ENCODE measurements at places on chromosomes 1 and 21.

DNA sequence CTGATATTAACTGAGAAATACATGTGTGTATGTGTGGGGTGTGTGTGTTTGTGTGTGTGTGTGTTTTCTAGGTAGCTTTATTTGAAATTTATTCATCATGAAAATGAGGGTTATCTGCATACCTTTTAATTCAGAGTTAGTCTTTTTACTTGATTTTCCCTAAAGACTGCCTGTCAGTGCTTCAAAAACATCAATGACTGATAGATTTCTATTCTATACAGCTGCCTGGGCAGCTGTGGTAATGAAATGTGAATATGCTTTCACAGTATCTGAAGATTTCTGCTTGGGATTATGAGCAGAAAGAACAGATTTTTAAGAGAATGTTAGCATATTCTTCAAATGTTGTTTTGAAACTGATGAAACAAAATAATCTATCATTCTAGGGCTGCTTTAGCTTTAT lies 119.7 kb upstream of the ZRANB2 start:
- no peak for DNase-seq

- DNase-seq = no peak
These were observed 38.2 kb downstream of the ZBTB17 start for GRCh38 chr1:15937706-15938168.

- no peak for DNase-seq
These were observed 8.7 kb downstream of the GRHL3 start for GRCh38 chr1:24327891-24328290.

DNA sequence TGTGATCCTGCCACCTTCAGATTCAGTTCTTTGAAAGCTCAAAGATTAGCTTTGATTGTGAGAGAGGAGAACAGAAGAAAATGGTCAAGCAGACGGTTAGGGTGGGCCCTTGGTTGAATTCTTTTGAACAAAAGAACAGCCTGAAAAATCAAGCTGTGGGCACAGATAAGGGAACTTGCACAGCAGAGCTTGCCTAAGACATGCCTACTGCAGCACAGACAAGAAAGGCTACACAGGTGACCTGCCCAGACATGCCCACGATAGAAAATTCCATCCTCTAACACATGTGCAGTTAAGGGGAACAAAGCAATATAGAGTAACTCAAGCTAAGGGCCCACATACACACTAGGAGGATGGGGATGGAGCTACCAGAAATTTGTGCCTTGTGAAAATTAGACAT lies 512.5 kb upstream of the LRRC7 start:
- DNase-seq = no peak

DNA sequence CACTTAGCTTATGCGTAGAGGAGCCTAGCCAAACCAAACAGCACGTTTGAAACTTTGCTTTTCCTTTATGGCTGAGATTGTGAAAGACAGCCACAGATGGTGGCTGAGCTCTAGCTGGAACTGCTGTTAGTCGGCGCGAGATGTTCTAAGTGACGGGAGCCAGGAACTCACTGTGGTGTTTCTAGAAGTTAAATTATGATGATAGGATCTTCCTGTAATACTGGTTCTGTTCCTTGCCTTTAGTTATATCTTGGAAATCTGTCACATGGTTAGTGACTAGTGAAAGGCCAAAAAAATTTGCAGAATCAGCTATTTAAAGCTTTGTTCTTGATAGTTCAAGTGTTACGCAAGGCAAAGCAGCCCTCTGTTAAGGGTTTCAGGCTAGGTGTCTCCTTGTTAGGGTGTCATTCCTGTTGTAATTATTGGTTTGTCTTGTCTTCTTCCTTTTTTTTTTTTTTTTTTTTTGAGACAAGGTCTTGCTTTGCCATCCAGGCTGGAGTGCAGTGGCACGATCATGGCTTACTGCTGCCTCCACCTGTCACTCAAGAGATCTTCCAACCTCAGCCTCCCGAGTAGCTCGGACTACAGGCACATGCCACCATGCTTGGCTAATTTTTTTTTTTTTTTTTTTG lies 22.6 kb downstream of the AK4 start:
- DNase-seq = no peak

DNA sequence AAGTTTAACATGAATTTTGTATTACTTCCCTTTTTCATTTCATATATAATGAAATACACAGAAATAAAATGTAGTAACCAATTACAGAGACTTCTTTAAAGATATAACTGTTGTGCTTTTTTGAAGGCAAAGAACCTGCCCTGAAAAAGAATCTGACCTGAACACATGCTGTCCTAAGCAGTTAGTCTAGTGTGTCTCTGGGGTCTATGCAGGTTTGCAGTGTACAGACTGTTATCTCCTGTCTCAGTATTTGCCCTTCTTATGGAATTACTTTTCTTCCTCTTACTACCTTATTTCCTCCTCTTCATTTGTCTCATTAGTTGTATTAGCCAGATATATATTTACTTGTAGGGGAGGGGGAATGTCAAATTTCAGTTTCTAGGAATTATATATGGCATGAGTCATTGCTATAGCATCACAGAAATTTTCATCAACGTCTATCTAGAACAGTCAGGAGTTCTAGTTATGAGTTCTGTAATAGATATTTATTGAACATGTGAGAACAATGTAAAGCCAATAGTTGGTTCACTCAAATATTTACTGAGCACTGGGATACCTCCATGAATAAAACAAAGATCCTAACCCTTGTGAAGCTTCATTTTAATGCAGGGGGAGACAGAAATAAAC lies 28.4 kb upstream of the PLEKHO1 start:
- no peak for DNase-seq

GRCh38 chr1:34946211-34946610 lies 16.8 kb upstream of the DLGAP3 start:
- DNase-seq = no peak

DNA sequence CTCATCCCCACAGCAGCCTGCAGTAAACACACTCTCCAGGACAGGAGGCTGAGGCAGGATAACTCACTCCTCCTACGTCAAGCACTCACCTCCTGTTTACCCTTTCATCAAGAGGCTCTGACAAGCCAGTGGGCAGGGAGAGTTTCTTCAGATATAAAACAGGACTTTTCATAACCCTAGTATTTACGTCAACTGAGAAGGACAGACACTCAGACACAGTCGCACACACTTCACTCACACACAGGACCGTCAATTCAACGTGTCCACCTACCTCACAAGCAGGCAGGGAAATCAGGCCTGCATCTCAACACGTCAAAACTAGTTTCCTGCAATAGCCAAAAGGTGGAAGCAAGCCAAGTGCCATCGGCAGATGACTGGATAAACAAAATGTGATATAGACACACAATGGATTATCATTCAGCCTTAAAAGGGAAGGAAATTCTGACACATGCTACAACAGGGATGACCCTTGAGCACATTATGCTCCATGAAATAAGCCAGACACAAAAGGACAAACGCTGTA lies 48.6 kb downstream of the ITPKB start:
- DNase-seq = no peak

DNA sequence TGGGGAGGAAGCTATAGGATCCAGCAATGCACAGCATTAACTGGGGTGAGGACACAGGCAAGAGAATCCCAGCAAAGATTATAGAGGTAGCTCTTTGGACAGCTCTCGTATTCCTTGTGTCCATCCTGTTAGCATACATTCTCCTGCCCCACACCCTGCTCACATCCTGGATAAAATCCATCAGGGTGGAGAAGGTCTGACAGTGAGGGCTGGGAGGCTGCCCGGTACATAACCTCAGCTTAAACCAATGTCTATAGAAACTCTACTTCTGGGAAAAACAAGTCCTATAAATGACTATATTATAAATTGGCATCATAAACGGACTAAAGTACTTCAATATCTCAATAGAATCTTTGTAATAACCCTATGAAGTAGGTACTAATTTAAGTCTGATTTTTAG lies 36.8 kb upstream of the UBE2U start:
- DNase-seq = no peak

DNA sequence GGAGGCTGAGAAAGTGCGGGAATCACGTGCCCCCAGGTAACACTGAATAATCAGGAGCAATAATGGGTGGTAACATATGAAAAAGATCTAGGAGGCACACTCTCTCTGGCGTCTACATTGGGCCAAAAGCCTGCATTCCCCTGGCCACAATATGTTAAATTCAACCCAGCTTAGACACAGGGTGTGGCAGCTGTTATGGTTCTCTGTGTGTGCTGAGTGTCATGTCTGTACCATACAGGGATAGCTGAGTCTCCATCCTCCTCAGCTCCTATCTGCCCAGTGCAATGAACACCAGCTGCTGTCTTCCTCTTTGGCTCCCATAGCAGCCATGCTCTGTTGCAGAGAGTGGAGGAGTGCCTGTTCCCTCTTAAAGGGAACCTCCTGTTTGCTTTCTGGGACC lies 14.3 kb downstream of the S100A11 start:
- no peak for DNase-seq

GRCh38 chr21:37443683-37444082 lies 77.1 kb downstream of the DYRK1A start:
- no peak for DNase-seq

- no peak for DNase-seq
These were observed 810 bp upstream of the CYP4A11 start for GRCh38 chr1:46942086-46942485.

DNA sequence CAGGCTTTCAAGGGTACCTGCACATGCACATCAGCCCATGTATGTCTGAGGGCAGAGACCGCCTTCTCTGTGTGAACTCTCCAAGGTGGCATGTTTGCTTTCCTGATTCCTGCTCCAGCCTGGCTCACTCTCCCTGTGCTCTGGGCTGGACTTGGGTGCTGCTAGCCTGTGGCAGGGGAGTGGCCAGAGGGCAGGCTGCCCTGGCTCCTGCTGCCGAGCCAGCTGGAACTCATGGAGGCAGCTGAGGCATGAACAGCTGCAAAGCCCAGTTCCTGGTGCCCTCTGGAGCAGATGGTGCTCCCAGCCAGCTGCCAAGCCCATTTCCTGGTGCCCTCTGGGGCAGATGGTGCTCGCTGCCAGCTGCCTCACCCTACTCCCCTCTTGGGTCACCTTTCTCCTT lies 7.6 kb downstream of the UBL4B start:
- no peak for DNase-seq

DNA sequence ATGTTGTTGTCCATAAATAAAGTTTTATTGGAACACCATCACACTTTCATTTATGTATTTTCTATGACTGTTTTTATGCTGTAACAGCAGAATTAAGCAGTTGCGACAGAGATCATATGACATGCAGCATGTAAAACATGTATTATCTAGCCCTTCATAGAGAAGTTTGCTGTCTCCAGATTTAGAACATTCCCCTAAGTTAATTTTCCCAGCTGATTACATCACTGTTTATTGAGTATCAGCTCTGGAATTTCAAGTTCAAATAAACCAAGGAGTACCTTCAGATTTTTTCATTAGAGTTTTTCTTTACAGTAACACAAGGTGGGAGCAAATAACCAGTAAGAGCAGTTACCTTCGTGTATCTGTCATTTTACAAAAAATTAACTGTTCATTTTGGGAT lies 792.8 kb downstream of the USP25 start:
- DNase-seq = no peak

GRCh38 chr1:64242895-64243756 lies 39.7 kb downstream of the UBE2U start:
- DNase-seq = no peak

Data from nucleus accumbens (tissue), 56 donors.